ENCODE measurements at places on chromosomes 12 and 14.

DNA sequence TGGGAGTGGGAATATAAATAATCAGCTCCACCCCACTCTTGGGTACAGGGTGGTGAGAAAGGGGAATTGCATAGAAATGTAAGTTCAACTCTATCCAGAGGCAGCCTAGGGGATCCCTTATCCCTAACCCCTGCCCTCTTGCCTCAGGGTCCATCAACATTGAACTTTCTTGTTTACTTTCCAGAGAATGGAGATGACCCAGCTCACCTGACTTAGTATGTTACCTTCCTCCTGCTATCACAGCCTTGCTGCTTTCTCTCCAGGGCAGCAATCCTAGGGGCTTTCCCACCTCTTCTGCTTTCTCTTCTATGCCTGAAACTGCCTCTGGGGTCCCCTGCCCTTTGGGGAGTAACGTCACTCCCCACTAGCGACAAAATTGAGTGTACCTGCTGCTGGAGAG is 2.7 kb downstream of the LRP1 start:
- DNase-seq: no peak

DNA sequence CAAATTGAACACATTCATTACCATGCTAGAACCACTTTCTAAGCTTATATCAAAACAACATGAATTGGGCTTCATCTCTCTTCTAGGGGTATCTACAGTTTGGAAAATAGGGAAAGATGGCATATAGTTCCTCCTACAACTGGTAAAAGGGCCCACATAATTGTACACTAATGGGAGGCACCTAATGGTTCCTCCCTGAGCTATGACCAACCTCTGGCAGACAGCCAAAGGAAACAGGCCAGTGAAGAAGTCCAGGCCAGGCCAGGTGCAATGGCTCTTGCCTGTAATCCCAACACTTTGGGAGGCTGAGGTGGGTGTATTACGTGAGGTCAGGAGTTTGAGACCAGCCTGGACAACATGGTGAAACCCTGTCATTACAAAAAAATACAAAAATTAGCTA is 23.2 kb upstream of the APOF start:
- no peak for DNase-seq

- DNase-seq: peak; percentile 68
These were observed 3.0 kb downstream of the ETV6 start for GRCh38 chr12:11652351-11653040.

DNA sequence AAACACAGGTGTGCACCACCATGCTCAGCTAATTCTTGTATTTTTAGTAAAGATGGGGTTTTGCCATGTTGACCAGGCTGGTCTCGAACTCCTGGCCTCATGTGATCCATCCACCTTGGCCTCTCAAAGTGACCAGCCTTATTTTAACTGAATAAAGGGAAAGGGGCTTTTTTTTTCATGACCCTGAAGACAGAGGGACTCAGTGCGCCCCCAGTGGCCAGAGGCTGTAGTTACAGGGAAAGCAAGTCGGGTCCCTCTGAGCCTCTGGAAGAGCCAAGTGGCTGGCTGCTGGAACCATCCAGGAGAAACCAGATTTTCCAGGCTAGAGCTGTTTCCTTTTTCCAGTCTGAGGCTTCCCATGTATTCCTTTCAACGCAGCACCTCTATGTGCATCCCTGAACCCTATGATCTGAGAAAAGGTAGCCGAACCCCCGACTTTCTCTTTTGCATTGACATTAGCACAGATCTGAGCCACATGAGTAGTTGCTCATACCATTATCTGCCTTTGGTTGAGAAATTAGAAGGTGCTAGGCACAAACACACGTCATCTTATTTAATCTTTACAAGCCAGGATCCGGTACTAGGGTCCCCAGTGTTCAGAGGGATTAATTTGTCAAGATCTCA is 342.7 kb downstream of the CACNA1C start:
- peak; percentile 72 for DNase-seq

- DNase-seq: no peak
These were observed 13.4 kb downstream of the UBC start for GRCh38 chr12:124901003-124901402.

GRCh38 chr12:119877639-119877948 is 474 bp upstream of the CIT start:
- no peak for DNase-seq

GRCh38 chr12:6031001-6031400 is 85.9 kb upstream of the ANO2 start:
- no peak for DNase-seq

DNA sequence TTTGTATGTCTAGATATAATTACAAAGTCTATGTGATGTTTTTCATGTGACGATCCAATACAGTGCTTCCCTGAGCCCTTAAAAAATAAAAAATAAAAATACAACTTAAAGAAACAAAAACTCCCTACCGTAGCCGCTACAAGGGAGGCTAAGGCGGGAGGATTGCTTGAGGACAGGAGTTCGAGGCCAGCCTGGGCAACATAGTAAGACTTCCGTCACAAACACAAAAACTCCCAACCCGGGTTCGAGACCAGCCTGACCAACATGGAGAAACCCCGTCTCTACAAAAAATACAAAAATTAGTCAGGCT is 669 bp upstream of the CDKN3 start:
- DNase-seq: no peak

DNA sequence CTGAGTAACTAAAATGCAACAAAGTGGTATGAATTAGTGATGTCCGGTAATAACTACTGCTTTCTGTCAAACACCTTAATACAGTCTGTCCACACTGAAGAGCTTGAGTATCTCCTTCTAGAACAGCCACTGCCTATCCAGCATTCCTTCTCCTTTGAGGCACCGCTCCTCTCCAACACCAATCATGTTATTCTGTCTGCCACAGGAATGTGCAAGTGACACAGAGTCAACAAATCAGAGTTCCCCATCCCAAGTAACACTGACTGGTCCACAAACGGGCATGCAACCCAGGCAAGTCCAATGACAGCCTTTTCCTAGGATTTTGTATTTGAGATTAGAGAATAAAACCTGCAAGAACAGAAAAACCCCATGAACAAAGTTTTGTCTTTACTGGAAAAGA is 3.8 kb downstream of the GXYLT1 start:
- peak; percentile 37 for DNase-seq

GRCh38 chr12:2535583-2536204 is 259.1 kb upstream of the FKBP4 start:
- DNase-seq: peak; percentile 1

DNA sequence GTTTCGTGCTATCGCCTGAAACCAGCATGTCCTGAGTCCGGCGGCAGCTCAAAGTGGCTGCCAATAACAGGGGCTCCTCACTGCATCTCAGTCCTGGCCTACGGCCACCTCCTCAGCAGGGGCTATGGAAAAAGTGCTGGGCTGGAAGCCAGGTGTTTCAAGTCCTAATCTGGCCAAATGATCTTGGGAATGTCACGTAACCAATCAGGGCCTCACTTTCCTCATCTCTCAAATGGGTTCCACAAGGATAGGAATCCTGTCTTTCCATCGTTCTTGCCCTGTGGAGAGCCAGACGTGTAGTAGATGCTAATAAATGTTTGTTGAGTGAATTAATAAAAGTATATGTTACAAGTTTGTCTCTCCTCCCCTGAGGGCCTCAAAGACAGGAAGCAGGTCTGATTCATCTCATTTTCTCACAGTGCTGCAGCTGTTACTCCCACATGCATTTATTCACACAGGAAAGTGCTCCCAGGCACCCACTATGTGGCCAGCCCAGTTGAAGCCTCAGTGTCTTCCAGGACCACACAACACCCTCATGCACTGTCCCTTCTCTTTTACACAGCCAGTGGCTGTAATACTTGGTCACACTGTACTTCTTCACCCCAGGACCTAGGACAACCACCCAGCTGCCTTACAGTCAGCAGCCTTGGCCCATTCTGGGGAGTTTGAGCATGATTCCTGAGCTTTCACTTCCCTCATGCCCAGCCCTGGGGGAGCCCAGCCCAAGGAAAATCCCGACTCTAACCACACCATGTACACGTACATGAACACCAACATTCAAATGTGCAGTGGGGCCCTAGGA is 5.0 kb downstream of the CMKLR1 start:
- DNase-seq: peak; percentile 50

GRCh38 chr12:107311682-107312081 is 218.3 kb upstream of the CRY1 start:
- no peak for DNase-seq

DNA sequence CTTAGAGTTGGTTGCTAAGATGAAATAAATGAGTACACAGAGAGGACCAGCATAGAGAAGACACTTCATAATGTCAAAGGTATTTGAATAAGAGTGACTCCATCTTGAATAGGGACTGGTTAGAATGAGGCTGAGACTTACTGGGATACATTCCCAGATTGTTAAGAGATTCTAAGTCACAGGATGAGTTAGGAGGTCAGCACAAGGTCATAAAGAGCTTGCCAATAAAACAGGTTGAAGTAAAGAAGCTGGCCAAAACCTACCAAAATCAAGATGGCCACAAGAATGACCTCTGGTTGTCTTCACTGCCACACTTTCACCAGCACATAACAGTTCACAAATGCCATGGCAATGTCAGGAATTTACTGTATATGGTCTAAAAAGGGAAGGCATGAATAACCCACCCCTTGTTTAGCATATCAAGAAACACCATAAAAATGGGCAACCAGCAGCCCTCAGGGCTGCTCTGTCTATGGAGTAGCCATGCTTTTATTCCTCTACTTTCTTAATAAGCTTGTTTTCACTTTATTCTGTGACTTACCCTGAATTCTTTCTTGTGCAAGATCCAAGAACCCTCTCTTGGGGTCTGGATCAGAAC is 8.3 kb upstream of the SERPINA1 start:
- no peak for DNase-seq

DNA sequence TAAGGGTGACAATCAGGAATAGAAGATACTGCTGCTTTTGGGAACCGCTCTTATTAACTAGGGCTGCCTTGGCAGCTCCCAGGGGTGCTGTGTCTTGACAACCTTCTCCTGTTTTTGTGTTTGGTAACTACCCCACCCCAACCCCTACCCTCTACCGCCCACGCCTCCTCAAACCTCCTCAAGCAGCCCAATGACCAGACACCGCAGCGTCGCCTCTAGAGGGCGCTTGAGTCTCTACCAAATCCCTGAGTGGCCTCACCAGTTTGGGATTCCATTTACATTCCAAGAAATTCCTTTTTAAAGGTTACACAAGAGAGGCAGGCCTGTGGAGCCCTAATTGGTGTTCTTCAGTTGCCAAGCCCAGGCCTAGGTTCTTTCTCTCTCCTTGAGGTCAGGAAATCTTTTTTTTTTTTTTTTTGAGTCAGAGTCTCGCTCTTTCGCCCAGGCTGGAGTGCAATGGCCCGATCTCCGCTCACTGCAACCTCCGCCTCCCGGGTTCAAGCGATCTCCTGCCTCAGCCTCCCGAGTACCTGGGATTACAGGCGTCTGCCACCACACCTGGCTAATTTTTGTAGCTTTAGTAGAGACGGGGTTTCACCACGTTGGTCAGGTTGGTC is 72.4 kb upstream of the USP44 start:
- DNase-seq: peak; percentile 90

DNA sequence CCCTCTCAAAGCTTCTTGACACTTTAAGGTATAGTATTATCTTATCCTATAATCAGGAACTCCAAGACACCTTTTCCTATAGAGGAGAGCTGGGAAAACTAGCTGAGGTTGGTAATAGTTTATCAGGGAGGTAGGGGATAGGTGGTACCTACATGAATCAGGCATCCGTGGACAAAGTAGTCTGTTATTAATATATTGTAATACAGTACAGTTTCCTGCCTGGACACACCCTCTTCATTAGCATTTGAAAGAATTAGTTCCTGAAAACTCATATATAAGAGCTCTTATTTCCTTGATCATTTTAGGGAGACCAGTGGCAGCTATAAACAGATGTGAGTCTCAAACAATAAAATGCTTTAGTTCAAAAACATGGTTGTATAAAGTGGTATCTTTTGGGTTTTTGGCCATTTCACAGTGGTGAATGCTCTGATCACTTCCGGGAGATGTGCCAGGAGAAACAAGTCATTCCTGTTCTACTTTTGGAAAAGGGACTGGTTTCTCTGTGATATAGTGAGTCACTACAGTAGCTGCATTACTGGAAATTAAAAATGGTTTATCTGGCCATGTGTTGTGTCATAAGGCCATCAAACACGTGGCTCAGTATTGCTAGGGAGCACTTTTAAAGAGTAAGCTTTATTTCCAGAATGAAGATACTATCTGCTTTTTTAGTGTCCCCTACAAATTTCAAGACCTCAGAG is 98.1 kb downstream of the KLRB1 start:
- no peak for DNase-seq

DNA sequence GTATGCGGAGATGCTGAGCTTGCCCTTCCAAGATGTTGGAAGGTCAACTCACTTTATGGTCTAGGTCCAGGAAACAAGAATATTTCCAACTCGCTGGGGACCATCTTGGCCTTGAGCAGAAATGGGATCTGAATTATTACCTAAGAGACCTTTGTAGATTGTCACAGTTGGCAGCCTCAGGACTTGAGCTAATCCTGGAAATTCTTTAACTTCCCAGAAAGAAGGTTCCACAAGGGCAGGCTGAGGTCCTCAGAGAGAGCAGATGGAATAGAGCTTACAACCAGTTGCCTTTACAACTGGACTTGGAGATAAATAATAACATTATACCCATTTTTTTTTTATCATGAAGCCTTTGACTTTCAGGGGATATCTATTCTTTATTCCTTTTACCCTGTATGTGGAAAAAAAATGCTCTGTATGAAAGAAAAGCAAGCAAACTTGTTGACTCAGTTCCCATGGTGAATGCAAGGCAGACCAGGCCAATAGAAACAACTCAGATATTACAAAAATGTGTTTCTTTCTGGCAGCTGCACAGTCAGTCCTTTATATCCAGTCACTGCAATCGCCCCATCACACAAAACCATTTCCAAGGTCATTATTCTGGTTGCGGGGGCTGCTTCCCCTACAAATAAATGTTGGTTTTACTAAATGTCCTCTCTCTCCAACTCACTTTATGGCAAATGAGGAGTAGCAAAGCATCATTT is 401.4 kb downstream of the ZFP36L1 start:
- DNase-seq: peak; percentile 84

DNA sequence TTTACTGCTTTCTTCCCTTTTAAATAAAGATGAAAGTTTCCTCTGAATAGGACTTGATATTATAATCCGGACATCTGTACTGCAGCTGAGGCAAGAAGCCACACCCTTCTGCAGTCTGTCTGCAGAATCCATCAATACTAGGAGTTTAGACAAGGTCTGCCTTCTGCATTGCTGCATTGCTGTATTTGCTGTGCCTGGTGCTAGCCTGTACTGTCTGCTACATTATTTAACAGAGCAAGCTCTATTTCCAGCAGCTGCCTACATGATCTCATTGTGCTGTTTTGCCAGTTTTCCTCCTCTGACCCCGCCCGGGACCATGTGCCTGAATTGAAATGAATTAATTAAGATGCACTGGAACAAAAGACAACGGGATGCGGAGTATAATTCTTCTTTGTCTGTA is 1.7 kb downstream of the TUBA1A start:
- peak; percentile 71 for DNase-seq

DNA sequence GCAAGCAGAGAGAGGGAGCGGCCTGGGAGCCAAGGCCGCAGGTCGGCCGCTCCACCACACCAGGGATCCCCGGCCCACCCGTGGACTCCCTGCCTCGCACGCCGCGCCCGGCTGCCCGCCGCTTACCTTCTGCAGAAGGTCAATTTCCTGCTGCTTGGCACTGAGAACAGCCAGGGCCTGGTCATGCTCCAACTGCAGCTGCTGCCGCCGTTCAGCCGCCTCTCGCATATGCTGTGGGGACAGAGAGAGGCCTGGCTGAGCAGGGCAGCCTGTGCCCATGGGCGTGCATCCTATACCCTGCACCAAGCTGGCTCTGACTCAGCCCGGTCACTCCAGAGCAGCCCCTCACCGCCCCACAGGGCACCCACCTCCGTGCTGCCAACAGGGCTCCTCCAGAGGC is 141.1 kb downstream of the PIWIL1 start:
- DNase-seq: no peak

GRCh38 chr12:118625050-118625675 is 248.8 kb downstream of the SUDS3 start:
- DNase-seq: no peak

Measured in adipocyte (in vitro differentiated cells).